ENCODE measurements at places on chromosomes 2 and 18.
A peak's percentile ranks its signal among the peaks of the same experiment; 100 is the strongest.

DNA sequence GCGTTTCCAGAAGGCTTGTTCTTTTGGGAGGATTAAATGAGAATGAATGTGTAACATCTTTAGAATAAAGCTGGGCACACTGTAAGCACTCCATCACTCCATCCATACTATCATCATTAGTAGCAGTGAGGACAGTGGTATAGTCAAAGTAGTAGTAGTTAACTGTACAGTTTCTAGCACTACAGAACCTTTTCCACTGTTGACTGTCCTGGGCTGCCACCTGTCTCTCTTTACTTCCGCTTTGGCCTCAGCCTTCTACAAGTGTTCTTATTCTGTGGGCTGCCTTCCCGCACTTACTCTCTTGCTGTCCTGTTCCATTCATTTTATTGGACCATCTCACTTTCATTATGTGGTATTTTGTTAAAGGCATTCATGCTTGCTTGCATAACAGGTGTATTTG is 3.3 kb downstream of the SLC9A2 start:
- DNase-seq: no peak

DNA sequence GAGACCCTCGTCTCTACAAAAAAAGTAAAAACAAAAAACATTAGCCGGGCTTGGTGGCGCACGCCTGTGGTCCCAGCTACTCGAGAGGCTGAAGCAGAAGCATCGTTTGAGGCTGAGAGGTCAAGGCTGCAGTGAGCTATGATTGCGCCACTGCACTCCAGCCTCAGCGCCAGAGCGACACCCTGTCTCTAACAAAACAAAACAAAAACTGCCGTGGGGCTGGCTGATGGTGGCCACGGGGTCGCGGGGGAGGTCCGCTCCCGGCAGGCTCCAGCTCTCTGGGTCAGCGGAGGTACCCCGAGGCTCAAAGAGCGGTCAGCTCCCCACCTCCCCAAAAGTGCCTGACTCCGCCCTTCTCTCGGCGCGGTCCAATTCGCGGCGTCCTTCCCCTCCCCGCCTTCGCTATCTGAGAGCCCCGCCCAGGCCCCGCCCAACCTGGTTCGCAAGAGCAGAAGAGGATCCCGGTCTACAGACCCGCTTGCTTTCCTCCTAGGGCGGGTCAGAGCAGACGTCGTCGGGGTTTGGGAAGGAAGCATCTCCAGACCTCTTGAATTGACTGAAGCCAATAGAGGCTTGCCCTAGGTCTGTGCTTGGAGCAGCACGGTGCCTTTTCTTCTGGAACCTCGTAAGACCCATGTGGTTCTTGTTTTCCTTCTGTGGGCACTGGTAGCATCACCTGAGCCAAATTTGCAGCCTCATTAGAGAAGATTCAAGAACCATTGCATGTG is 7.8 kb downstream of the RAX start:
- DNase-seq: no peak

DNA sequence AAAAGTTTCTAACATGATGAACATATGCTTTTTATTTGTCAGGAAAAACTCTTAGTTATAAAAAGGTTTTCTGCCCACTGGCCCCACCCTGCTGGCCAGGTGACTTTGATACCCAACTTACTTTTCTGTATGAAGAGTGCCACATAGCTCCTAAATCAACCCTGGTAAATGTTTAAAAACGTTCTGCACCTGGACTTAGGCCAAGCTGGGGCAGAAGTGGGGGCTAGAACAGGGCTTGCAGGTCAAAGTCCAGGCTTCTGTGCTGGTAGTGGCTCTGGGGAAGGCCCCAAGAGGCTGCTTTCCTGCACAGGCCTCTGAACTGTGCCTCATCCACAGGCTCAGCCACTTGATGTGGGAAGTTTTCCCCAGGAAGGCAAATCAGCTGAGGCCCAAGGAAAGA is 171.7 kb downstream of the ANKRD30B start:
- DNase-seq: no peak

- DNase-seq: peak; percentile 80
These were observed 60.8 kb downstream of the MFSD6 start for GRCh38 chr2:190468814-190469569.

- no peak for DNase-seq
These were observed 43.5 kb downstream of the FBLN7 start for GRCh38 chr2:112181571-112182290.

All from SJSA1 (cell line).